GM12878 (cell line): ENCODE measurements at places on chromosomes 13 and 19.

DNA sequence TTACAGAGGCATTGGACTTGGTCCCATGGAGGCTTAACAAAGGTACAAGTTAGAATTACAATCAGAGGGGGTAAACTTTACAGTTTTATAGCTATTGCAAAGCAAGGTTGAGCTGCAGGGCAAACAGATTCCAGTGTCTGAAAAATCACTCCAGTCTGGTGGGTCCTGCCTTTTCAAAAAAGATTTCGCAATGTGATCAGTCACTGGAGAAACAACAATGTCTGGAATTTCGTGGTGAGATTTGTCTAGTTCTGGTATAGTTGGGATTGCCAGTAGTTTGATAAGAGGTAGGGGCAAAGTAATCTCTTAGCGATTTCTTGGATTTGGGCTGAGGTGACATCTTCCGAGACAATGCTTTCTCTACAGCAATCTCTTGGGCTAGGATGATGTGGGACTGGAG, 1198.2 kb upstream of the PCDH9 start:
- no peak for DNase-seq

DNA sequence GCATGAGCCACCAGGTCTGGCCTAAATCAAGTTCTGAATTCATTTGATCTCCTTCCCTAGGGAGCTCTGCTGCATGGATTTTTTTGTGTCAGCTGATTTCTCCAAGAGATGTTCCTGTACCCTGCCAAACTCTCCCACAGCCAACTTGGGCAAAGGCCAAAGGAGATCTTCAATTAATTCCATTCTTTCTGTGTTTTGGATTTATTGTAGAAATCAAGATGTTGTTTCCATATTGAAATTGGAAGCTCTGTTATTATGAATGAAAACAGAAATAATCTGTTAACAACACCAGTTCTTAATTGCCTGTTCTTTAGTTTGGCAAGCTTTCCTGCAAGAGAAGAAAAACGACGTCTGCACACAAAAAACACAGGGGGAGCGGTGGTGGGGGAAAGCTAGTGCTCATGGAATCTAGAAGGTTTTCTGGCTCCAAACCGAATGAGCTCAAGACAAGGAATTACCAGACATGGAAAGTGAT, 86.5 kb upstream of the ABCC4 start:
- no peak for DNase-seq

GRCh38 chr13:79519255-79519654, 38.3 kb downstream of the NDFIP2 start:
- DNase-seq = no peak

- no peak for DNase-seq
These were observed 2.8 kb downstream of the KCTD15 start for GRCh38 chr19:33799476-33799875.

DNA sequence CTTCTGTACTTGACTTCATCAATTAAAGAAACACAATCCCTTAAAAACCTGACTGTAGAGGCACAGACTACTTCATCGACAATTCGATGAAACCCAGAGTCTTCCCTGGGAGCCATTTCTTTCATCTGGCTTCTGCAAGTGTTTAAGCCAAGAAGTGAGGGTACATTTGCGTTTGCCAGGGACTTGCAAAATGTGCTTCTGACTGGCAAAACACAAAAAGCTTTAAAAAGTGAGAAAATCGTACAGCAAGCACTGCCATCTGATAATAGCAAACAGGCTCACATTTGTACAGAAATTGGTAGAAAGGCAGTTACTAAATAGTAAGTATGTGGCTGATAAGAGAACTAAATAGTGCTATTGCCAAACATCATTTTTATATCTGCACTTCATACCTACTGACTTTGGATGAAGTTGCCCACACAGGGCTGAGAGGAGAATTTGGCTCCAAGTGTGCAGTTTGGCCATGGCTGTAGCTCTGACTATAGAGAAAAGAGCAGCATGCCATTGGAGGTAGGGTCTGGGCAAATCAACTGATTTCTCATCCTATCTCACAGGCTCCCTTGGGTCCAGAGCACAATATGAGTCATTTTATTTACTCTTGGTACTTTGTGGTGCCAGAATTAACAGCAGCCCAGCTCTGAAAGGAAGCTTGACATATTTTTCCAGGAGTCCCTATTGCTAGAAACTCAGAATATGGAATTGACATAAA, 358.1 kb downstream of the OXGR1 start:
- no peak for DNase-seq

DNA sequence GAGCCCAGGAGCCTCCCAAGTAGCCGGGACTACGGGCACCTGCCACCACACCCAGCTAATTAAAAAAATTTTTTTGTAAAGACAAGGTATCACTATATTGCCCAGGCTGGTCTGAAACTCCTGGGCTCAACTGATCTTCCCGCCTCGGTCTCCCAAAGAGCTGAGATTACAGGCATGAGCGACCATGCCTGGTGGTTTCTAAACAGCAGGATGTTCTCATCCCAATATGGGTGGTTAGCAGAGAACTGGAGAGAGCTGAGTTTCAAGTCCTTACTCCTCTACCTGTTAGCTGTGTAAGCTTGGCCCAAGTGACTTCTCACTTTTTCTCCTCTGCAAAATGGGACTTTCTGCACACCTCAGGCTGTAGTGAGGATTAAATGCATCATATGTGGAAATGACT, 8.0 kb downstream of the TMEM91 start:
- DNase-seq = no peak

GRCh38 chr19:31817971-31818797, 468.9 kb upstream of the TSHZ3 start:
- DNase-seq = no peak

DNA sequence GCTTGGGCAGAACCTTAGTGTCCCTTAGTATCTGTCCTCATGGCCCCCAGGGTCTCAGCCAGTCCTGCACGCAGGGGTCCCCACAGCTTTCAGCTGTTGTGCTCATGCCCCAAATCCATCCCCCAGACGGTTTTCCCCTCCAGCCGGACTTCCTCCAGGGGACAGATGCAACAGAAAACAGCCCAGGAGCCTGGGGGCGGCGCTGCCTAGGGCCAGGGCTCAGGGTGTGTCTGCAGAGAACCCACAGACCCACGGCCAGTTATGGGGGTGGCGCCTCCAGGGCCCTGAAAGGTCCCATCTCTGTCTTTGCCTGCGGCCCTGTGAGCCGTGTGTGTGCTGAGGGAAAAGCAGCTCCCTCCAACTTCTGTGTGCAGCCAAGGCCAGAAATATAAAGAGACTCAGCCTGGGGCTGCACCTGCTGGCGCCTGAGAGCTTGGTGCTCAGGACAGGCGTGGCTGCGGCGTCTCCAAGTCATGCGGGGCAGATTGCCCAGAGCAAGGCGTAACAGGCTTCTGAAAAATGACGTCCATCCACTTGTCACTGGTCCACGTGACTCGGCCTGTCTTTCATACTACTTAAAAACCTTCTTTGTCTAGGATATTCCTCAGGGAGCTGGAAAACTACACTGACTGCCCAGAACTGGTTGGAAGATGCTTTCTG, 22.1 kb upstream of the F7 start:
- no peak for DNase-seq

DNA sequence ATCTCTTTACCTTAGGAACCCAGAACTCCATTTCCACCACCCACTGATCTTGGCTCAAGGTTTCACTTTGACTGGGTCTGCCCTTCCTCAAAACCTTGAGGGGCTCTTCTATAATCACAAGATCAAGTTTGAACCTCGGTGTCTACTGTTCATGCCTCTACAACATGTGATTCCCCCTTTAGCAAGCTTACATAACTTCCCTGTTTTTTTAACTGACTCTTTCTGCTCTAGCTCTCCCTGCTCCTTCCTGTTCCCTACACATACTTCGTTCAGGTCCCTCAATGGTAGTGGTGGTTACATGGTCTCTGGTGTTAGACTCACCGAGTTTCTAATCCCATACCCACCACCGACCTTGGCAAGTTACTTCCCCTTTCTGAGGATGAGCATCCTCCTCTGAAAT, 26.7 kb downstream of the CEACAM8 start:
- DNase-seq = no peak

- DNase-seq = no peak
These were observed 111.3 kb downstream of the KATNAL1 start for GRCh38 chr13:30196025-30196424.

- DNase-seq = no peak
These were observed 12.9 kb upstream of the USE1 start for GRCh38 chr19:17202249-17202648.

DNA sequence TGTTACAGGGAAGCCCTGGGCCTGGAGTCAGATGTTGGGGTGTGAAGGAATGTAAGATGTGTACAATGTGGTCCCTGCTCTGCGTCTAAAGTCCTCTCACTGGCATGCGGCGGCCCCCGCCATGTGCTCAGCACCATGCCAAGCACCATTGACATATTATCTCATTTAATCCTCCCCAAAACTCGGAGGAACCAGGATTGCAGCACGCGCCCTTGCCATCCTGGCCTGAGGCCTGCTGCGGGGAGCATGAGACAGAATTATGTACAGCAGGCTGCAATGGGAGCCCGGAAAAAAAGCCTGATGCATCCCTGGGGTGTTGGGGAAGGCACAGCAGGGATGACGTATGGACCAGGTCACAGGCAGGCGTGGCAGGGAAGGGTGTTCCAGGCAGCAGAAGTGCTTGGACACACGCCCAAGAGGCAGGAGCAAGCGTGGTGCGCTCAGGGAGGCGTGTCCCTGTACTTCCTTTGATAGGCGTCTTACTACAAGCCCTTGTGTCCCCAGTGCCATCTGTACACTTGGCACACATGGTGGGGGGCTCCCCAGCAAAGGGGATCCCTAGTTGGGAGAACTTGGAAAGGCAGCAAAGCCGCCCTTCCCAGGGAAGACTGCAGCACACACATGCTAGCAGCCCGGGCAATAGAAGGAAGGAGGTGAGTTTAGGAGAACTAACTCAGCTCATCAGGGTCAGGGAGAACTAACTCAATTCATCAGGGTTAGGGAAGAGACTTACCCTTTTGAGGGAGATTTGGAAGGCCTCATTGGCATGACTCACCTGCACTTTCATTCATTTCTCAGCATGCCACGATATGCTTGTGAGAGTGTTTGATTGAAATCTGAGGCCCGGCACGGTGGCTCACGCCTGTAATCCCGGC, 3.4 kb downstream of the EVI5L start:
- DNase-seq = no peak

- DNase-seq = no peak
These were observed 43.1 kb downstream of the SERP2 start for GRCh38 chr13:44416744-44417143.

DNA sequence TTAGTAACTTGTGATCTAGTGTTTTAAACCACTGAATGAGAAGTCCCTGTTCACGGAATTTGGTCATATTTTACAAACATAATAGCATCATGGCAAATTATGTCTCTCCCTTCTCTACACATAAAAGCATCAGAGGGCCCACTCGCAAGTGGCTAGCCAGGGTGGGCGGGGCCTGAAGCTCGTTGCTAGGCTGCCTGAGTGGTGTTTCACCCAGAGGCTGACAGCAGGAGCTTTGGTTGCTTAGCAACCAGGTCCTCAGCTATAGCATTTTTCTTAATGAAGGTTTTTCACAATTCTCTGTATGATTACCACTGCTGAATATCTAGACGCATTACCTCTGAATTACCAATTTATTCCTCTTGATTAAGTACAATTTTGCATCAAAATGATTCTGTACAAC, 126.5 kb downstream of the NALCN start:
- no peak for DNase-seq

DNA sequence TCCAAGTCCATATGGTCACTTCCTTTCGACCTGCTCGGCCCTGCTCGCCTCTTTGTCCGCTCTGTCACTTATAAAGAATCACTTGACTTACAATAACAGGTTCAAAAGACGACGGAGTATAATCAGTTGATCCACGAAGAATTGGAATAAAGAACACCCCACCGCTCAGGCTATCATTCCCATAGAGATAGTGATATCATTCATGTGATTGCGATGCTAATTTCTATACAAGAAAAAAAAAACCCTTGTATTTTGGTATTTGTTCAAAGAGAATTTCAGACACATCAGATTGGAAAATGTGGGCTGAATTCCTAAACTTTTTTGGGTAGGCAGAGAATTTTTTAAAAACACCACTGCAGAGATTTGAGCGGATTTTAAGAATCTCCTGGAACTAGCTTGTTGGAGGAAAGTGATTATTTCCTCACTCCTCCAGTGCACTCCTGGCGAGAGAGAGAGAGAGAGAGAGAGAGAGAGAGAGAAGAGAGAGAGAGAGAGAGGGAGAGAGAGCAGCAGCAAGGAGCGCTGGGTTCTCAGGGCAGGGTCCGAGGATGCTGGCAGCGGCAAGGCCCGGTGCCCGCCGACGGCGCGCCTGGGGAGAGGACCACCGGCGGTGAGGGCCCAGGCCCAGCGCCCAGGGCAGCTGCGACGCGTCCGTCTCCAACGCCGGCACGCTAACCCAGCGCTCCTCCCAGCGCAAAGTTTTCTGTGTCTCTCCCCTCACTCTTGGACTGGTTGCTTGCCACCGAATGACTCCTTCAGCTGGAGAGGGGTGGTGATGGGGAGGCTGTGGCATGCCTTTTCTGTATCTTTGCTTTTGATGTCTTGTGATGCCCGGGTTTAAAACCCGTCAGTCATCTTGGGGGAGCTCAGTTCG, 149.0 kb upstream of the ZNF536 start:
- no peak for DNase-seq

DNA sequence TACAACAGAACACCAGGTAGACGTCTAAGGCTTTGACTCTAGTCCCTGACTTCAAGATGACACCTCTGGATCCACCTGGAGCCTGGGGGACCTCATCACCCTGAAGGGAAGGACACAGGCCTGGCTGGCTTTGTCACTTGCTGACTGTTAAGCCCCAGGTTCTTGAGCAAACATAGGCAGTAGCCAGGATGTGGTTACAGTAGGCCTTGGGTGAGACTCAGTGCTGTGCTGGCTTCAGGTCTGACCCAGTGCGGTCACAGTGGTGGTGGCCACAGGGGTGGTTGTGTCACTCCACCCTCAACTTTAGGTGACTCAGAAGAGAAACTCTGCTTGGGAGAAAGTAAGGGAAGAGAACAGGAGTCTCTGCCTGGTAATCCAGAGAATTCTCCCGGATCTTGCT, 497.8 kb downstream of the UQCRFS1 start:
- no peak for DNase-seq

DNA sequence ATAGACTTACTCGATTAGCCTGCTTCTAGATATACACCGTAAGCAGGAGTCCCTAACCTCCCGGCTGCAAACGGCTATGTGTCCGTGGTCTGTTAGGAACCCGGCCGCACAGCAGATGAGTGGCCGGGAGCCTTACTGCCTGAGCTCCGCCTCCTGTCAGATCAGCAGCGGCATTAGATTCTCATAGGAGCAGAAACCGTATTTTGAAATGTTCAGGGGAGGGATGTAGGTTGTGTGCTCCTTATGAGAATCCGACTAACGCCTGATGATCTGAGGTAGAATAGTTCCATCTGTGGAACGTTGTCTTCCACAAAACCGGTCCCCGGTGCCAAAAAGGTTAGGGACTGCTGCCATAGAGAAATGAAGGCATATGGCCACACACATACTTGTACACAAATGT, 1491.9 kb downstream of the SLITRK5 start:
- DNase-seq = no peak

DNA sequence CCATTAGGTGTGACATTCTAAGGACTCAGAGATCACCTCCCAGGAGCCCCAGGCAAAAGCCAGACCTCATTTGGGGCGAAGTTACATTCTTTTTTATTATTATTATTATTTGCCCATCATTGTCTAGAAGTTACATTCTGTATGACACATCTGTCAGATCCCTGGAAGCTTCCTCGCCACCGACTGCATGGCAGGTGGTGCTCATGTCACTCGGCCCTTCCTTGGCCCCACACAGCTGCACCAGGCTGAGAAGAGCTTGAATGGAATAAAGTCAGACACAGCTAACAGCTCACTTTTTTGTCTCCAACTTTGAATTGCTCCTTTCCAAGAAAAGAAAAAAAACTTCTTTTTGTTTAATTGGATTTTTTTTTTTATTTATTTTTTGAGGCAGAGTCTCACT, 41.4 kb upstream of the LDLR start:
- DNase-seq = no peak
